ENCODE measurements at places on chromosomes 11 and 22.

DNA sequence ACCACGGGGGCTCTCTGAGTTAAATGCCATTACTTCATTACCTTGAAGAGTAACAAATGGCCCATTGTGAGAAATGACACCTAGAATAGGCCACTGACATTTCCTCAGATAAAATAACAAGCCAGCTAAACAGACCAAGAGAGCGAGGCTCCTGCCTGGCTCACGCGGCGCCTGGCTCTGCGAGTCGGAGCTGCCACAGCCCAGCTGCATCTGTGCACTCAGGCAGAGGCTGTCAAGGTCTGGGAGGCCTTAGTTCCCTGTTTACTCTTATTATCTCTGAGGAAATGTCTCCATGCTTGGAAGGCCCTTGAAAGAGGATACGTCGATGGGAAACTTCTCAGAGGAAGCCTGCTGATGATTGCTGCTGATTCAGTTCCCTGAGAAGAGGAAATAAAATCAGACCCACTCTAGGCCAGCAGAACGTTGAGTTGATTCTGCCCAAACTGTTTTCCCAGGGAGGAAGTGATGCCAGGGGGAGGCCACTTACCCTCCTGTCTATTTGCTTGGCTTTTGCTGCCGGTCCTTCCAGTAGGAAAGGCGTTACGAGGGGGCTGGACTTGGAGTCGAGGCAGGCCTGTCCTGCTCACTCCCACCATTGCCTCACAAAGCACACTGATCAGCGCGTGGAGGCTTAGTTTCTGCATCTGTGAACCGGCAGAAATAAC is 208.8 kb downstream of the TBC1D22A start:
- DNase-seq = peak; percentile 37

DNA sequence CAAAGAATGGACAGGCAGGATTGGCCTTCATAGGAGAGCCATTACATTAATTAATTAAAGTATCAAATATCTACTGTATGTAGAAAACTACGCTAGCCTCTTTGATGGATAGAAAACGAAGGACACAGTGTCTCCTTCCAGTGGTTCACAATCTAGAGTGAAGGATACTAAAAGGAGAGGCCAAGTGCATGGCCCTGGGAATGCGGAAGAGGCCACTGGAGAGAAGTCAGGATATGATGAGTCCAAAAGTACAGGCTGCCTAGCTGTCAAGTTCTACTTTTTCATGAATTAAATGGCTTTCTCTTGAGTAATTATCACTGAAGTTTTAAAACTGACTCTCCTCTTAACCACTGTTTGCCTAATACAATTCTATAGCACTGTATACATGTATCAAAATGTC is 41.9 kb downstream of the ATG16L2 start:
- no peak for DNase-seq

- no peak for DNase-seq
Measured at GRCh38 chr11:4102711-4103110, 8.1 kb downstream of the RRM1 start.

GRCh38 chr11:131688048-131688693 is 317.8 kb downstream of the NTM start:
- peak; percentile 47 for DNase-seq

- no peak for DNase-seq
Measured at GRCh38 chr22:21020802-21021429, 6.0 kb downstream of the P2RX6 start.

DNA sequence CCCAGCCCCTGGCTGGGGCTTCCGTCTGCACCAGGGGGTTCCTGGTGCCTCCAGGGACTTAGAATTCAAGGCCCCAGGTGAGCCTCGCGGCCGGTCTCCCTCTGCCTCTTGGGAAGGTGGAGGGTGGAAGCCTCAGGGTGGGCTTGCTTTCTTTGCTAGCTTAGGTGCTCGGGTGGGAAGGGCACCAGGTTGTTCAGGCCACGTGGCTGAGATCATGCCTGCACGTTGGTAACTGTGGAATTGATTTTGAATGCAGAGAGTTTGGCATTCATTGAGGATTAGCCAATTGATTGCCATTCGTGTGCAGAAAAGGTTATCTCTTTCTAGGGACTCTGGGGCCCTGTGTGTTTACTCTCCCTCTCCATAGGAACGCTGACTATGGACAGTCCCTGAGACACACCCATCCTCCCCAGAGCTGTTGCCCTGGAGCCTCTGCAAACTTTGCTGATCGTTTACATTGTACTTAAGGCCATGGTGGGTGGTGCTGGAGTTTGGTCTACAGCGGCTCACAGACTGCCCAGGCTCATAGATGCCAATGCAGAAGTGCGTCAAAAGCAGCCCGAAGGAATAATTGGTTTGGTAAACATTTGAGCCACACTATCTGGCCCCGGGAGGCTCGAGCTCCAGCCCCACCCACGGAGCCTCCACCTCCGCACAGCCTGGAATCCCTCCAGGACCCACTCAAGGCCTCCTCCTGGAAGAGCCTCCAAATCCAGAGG is 1457.7 kb downstream of the BRD1 start:
- DNase-seq = no peak

GRCh38 chr11:14904745-14905103 is 12.7 kb upstream of the CYP2R1 start:
- DNase-seq = peak; percentile 87

GRCh38 chr11:77081976-77082836 is 15.4 kb downstream of the CAPN5 start:
- no peak for DNase-seq

DNA sequence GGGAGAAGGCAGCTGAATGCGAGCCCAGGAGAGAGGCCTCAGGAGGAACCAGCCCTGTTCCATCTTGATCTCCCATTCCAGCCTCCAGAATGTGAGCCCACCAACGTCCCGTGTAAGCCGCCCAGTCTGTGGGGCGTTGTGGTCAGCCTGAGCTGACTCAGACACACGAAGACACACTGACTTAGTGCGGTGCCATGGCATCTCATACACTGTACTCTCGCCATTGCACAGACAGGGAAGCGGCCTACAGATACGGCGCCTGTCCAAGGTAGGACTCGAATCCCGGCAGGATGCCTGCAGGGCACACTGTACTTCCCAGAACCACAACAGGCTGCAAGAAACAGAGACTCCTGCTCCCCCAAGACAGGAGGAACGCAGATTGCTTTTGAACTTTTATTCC is 179.6 kb downstream of the CTTN start:
- no peak for DNase-seq

GRCh38 chr22:29385748-29386147 is 2.6 kb downstream of the AP1B1 start:
- DNase-seq = no peak

- DNase-seq = no peak
Measured at GRCh38 chr11:68847395-68847794, 5.7 kb upstream of the CPT1A start.

- DNase-seq = no peak
Measured at GRCh38 chr11:134554861-134555260, 142.8 kb upstream of the B3GAT1 start.

DNA sequence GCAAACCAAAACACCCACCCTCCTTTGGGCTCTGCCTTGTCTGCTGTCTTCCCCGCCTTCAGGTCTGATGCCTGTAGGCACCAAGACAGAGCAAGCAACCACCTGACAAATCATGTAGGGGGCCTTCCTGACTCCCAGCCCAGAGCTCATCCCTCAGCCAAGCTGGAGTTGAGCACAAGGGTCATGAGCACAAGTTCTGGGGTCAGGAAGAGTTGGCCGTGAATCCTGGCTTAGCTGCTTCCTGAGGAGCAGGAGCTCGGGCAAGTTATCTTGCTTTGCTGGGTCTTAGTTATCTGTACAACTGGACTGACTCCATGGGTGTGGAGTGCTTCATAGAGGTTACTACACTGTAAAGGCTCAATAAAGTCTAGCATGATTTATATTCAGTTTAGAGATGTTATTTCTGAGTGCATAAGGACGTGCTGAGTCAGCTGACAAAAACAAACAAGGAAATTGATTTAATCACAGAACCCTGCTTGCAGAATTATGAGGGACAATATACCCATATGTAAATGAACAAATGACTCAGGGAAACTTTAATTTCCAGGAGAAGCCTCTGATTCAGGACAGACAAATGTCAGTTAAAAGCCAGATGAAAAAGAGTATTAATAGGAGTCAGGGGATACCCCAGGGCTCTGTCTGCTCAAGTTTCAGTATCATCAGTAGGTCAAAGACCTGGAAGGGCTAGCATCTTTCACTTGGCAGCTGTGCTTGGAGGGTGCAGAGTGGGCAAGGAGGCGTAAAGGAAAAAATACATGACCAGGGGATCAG is 15.0 kb upstream of the APOA1 start:
- no peak for DNase-seq

DNA sequence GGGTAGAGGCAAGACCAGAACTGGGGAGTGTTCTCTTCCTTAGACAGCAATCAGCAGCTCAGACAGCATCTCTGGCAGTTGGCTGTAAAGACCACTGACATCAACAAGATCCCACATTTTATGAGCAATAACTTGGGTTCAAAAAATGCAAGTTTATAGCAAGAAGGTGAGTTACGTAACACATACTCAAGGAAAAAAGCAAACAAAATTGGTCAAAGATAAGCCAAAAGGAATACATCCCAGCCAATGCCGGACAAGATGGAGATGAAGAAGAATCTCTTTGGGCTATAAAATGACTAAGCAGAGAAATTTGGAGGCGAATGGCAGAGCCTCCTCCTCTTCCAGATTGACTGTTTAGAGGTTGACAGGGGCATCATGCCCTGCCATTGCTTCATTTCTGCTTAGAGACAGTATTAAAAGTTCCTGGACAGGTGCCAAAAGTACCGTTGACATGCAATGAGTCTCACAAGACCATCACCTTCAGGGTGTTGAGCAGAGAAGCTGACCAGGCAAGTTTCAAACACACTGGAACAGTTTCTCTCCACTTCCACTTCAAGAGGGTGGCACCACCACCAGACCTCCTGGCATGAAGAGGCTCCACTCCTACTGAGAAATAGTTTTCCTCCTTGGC is 55.9 kb downstream of the ENDOD1 start:
- DNase-seq = no peak

DNA sequence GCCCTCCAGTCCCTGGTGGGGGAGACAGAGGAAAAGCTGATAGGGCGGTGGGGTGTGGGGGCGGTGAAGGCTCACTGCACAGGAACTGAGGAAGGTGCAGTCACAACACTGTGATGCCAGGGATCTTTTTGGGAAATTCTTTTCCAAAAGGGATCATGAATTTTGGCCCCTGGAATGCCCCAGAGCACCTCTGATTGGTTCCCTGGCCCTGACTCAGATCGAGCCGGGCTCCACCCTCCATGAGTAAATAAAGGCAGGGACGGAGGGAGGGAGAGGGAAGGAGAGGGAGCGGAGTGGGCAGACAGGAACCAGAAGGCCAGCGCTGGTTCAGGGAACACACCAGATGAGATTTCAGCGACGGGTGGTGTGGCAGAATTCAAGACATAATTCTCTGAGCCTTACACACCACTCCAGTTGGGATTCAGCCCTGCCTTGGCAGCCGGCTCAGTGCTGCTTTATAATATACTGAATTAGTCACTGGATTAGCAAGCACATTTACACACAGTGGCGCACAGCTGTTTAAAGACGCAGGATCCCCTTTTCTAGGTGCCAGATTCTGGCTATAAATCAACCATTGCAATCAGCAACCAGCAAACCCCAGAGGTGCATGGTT is 80.3 kb downstream of the ETS1 start:
- peak; percentile 83 for DNase-seq

DNA sequence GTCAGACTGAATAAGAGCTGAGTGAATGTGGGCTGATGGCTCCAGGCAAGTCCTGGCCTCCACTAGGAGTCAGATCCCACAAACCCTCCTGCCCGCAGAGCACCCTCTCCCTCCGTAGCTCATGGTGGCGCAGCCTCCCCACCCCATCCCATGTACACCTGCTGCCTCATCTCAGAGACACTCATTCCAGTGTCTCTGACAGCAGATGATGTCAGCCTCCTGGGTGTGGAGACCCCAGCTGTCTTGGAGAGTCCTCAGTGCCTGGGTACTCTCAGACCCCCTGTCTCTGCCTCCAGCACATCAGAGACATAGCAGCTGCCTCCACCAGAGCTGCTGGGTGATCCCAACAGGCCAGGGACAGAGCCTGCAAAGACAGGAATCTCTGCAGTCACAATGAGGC is 9.5 kb downstream of the IGLL5 start:
- no peak for DNase-seq

GRCh38 chr11:114166897-114167323 is 107.4 kb downstream of the ZBTB16 start:
- DNase-seq = no peak

GRCh38 chr11:94586978-94587377 is 19.8 kb downstream of the PIWIL4 start:
- DNase-seq = no peak

- DNase-seq = no peak
Measured at GRCh38 chr22:32576553-32577253, 102.1 kb downstream of the FBXO7 start.

DNA sequence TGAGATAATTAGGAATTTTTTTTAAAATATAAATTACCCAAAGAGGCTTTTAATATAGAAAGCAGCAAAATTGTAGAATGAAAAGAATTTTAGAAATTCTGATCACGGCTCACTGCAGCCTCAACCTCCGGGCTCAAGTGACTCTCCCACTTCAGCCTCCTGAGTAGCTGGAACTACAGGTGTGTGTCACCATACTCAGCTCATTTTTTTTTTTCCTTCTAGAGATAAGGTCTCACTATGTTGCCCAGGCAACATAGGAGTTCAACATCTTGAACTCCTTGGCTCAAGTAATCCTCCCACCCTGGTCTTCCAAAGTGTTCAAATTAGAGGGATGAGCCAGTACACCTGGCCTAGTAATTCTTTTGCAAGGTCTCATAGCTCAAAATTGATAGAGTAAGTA is 76.7 kb downstream of the ATG16L2 start:
- no peak for DNase-seq

DNA sequence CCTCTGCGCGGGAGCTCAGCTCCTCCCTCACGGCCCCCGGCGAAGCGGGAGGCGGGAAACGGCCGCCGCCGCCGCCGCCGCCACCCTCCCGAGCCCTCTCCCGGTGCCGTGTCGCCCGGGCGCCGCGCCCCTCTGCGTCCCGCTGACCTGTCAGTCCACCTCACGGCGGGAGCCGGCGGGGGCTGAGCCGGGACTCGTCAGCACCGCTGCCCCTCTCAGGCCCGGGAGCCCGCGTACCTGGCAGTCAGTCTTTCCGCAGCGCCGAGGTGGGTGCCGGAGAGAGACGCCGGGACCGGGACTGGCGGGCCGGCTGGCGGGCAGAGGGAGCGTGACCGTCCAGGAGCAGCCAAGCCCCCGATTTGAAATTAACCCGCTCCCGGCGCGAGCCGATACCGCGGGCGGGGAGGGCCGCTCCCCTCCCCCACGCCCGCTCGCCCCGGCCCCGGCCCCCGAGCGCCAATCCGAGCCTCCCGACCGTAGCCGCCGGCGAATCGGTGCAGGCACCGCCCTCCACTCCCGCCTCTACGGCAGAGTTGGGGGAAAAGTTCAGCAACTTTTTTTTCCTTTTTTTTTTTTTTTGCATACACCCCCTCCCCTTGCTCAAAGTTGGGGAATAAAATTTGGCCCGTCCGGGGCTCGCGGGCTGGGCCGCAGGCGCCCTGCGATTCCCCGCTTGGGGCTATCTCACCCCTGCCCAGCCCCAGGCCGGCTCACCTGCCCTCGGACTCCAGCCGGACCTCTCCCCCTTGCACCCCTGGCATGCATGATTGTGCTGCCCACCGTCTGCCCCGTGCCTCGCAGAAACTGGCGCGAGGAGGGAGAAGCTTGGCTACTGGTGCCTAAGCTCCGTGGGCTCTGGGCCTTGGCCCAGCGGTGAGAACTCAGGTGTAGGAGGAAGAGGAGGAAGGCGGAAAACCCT is 774 bp upstream of the E2F8 start:
- DNase-seq = peak; percentile 30

GRCh38 chr22:48949375-48950149 is 878.1 kb downstream of the BRD1 start:
- DNase-seq = no peak

- DNase-seq = no peak
Measured at GRCh38 chr22:31274017-31274416, 18.3 kb downstream of the PIK3IP1 start.

Measured in left ventricle myocardium inferior (tissue), 1 donor.